ENCODE measurements at places on chromosomes 13 and 19. TPM values are rescaled to one million over a fixed set of nuclear protein-coding genes. Genes with fewer than 3 reads are reported as not detected.
A peak's percentile ranks its signal among the peaks of the same experiment; 100 is the strongest.

The MAP4K1 gene
- total RNA-seq: under 0.01 TPM

The OR7D2 gene
- total RNA-seq: not detected

The KLF5 gene
- total RNA-seq: 4.0 TPM

The IGFL2 gene
- not detected for total RNA-seq

The PSG2 gene
- total RNA-seq: not detected

The MYO16 gene
- not detected for total RNA-seq

The SPTBN4 gene
- total RNA-seq: 0.72 TPM

The DMKN gene
- total RNA-seq: 30.9 TPM

GRCh38 chr13:31224963-31225559 is 25.3 kb downstream of the B3GLCT start:
- no peak for DNase-seq

- DNase-seq: peak; percentile 65
Observed at GRCh38 chr19:52935434-52935833, 12.2 kb upstream of the ZNF888 start.

- no peak for DNase-seq
Observed at GRCh38 chr13:24027494-24027893, 130.2 kb upstream of the C1QTNF9B start.

GRCh38 chr19:45834970-45835369 is 19.9 kb upstream of the RSPH6A start:
- no peak for DNase-seq

DNA sequence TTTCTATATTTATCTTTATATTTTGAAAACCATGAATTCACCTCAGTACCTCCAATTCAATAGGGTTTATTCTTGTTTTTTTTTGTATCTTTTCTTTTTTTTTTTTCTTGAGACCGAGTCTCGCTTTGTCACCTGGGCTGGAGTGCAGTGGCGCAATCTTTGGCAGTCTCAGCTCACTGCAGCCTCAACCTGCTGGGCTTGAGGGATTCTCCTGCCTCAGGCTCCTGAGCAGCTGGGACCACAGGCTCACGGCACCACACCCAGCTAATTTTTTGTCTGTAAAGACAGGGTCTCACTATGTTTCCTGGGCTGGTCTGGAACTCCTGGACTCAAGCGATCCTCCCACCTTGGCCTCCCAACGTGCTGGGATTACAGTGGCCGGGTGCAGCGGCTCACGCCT is 23.1 kb upstream of the EVI5L start:
- DNase-seq: no peak

GRCh38 chr19:17611462-17612244 is 56.2 kb downstream of the COLGALT1 start:
- DNase-seq: peak; percentile 77

DNA sequence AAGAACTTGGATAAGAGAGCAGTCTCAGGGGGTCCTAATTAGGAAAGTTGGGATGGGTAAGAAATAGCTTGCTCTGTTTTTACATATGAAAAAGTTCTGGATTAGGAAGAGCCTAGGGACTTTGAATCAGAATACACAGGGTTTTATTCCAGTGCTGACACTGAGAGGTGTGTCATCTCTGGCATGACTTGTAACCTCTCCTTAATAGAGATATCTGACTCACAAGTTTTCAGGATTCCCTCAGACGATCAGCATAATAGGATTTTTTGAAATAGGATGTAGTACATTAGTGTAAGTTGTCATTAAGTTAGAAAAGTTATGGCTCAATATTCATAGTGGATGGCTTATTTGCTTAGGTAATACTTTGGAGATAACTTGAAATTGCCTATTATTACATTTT is 555.2 kb upstream of the MIR17HG start:
- DNase-seq: no peak

- no peak for DNase-seq
Observed at GRCh38 chr13:101545521-101545920, 93.0 kb downstream of the ITGBL1 start.

DNA sequence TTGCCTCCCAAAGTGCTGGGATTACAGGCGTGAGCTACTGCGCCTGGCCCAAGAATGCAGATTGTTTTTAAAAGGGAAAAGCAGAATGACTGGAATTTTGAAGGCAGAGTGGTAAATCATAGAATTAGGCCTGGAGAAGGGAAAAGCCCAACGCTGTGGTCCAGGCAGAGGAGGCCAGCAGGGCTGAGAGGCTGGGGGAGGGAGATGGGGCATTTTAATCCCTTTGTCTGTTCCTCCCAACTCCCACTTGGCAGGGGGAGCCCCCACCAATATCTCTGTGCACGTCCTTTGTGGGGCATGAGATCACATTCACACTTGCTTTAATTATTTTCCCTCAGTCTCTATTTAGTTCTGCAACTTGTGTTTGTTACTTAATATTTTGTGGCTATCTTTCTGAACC is 54.4 kb upstream of the RANBP3 start:
- no peak for DNase-seq

DNA sequence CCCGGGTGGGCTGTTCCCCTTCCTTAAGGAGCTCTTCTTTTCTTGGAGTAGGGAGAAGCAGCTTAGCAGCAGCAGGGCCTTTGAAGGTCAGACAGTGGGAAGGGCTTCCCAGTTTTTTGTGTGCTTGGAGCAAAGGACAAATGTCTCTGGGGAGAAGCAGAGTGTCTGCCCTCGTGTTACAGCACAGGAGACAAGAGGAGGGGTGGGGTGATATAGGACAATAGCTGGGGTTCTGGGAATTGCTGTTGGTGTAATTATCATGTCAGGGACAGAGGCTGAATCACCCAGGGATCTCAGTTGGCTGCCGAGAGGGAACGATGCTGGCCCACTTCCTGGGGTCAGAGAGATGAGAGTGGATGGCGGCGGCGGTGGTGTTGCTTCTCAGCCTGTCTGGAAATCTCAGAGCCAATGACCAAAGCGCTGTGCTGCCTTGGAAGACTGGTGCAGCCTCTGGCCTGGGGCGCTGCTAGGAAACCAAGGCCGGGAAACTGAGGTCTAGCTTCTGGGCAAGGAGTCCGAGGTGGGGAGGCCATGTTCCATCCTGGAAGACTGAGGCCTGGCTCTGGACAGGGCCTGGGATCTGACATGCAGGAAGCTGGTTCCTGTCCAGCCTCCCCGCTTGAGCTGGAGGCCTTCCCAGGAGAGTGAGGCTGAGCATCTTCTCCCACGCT is 1.2 kb downstream of the INAFM1 start:
- DNase-seq: peak; percentile 93

GRCh38 chr19:5339198-5339949 is 1.2 kb downstream of the PTPRS start:
- peak; percentile 81 for DNase-seq

- DNase-seq: no peak
Observed at GRCh38 chr13:80306337-80306972, 34.5 kb downstream of the SPRY2 start.

DNA sequence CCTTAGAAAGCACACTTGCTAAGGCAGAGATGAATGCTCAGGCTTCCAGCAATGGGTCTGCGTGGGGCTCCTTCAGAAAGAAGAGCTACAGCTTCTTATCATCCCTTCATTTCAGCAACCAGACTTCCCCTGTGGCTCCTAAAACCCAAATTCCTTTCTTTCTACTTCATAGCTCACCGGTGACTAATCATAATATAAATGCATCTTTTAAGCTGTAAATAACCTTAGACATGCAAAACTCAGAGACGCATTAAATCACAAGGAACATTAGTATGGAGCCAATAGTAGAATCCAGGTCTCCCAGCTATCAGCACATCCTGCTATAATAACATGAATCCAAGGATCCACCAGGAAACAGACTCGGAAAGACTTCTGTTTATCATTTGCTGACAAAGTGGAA is 375.6 kb downstream of the COG6 start:
- DNase-seq: peak; percentile 86

- no peak for DNase-seq
Observed at GRCh38 chr13:109255141-109255856, 531.1 kb downstream of the IRS2 start.

DNA sequence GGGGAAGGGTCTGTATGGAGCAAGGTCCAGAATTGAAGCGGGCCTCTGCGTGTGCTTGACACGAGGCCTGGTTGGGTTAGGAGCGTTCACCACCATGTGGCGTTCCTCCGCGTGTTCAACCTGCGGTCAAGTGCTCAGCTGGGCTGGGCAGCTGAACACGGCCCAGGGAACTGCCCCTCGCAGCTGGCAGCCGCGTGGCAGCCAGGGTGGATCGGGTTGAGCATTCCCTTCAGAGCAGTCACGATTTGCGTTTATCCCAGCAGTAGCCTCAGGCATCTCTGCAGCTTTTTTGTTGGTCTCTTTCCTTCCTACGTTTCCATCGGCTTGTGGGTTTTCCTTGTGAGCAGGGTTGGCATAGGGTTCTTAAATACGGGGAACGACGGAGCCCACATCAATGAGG is 28.7 kb upstream of the F2RL3 start:
- DNase-seq: peak; percentile 39

DNA sequence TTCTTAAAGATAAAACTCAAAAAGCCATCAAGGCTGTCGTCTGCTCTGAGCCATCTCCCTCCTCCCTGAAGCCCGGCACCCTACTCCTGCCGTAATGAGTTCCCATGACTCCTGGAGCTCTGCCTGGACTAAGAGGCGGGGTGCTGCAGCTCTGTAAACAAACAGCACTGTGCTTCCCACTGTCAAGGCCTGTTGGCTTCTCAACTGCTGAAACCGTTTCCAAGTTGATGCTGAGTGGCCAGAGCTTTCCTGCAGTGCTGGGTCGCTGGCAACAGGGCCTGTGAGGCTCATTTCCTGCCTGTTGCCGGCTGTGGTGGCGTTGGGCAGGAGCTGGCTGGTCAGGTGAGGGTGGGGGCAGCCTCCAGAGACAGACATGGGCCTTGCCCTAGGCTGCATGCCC is 26.7 kb upstream of the ISYNA1 start:
- DNase-seq: peak; percentile 98

DNA sequence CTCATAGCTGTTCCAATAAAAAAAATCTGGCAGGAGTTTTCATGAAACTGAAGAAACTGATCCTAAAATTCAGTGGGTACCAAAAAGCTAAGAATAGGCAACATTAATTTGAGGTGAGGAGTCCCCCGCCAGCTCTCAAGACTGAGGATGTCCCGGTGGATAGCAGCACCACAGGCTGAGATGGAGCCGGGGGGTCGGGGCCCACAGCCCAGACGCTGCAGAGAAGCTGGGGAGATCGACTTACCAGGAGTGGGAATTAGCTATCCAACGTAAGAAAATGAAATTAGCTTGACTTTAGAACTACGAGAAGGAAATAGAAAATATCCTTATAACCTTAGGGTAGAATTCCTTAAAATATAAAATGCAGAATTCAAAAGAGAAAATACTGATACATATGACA is 23.2 kb upstream of the DCUN1D2 start:
- DNase-seq: peak; percentile 76

DNA sequence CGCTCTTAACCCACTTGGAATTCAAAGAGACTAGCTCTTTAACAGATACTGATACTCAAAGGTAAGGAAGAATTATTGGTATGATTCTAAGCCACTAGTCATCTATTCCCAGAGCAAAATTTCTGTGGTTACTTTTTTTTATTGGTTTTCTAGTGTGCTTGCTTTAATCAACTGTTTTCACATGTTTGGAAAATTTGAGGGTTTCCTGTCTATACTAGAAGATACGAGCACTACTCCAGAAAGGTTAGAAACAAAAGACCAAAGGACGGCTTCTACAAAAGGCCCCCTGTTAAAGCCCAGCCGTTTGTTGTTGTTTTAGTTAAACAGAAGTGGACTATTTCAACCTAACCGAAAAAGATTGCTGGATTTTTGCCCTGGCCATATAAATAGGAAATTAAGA is 18.5 kb upstream of the LPAR6 start:
- no peak for DNase-seq

GRCh38 chr19:8386990-8387389 is 3.2 kb upstream of the RAB11B start:
- DNase-seq: no peak

Data from osteoblast (primary cell).